Stimulated activated CD8-positive, alpha-beta memory T cell treated with anti-CD3 and anti-CD28 coated beads, Interleukin-4, amount 100 ng/mL, for 48 hours (primary cell): ENCODE measurements at places on chromosomes 7 and 10.

GRCh38 chr7:511476-512145 is 8.0 kb downstream of the PDGFA start:
- no peak for DNase-seq

DNA sequence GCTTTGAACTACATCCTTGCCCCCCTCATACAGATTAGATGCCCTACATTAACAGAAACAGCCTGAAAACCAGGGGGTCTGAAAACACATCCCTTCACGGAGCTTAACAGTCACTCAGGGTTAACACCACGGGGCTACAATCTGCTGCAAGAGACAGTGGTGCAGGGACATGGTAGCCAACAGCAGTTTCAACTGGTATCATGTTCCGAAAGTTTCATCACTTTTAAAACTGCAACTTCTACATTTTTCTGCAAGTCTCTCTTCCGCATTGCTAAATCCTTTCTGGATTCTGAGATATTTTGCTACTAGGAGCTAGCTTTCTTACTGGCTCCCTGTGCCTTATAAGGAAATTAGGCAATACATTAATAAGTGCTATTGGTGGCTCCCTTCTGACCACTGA is 92.6 kb downstream of the JAZF1 start:
- no peak for DNase-seq

DNA sequence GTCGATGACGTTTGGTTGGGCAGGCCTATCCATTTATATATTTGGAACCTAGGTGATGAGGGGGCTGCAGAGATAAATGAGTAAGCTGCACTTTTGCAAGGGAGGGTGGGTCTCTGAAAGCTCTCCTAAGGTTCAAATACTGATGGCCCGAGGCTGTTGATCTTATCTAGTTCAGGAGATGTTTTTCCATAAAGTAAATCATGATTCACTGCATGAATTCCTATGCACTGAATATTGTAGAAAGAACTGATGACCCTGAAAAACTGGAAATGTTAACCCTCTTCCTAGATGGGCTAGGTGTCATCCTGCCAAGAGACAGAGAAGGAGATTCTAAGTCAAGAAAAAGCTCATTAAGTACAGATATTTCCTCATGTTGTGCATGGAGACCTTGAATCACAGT is 459.9 kb downstream of the PLXNA4 start:
- no peak for DNase-seq

- DNase-seq = no peak
These were observed 45.9 kb upstream of the AGMO start for GRCh38 chr7:15607529-15608210.

- DNase-seq = no peak
These were observed 512 bp upstream of the VIM start for GRCh38 chr10:17227367-17228090.

DNA sequence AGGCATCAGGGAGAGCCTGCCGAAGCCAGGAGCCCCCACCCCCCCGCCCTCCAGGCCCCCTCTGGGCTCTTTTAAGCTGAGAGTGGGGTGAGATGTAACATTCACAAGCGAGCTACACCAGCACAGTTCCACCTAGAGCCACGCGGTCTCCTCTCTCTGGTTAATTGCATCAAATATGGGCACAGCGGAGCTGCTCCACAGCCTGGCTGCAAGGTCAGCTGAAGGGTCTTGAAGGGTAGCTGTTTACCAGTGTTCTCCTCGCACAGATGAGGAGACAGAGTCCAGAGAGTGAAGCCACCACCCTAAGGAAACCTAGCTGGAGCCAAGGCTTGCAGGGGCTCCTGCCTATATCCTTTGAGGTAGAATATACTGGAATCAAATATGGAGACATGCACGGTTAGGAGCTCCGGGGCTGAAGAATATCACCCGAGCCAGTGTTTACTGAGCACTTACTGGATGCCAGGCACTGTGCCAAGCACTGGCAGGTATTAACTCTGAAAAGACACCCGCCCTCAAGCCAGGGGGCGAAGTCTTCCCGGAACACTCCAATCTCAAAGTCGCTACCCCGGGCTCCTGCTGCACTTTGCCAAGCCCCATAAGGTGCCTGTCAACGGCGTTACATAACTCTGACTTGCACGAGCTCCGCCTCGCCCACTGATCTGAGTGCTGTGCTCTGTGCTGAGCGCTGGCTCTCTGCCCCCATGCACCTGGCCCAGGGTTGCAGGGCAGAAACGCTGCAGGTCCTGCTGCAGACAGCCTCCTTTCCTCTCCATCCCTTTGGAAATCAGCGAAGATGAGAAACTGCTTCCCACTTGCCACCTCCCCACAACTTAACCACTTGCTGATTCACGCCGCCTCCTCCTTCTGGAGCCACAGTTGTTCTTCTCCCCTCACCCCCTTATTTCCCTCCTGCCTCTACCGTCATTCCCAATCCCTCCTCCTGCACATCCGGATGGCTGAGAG is 5.4 kb downstream of the CHST15 start:
- DNase-seq = no peak

- DNase-seq = no peak
These were observed 59.5 kb downstream of the KCND2 start for GRCh38 chr7:120332433-120332832.
